CD8-positive, alpha-beta T cell (primary cell): ENCODE measurements at places on chromosomes 4 and X.

DNA sequence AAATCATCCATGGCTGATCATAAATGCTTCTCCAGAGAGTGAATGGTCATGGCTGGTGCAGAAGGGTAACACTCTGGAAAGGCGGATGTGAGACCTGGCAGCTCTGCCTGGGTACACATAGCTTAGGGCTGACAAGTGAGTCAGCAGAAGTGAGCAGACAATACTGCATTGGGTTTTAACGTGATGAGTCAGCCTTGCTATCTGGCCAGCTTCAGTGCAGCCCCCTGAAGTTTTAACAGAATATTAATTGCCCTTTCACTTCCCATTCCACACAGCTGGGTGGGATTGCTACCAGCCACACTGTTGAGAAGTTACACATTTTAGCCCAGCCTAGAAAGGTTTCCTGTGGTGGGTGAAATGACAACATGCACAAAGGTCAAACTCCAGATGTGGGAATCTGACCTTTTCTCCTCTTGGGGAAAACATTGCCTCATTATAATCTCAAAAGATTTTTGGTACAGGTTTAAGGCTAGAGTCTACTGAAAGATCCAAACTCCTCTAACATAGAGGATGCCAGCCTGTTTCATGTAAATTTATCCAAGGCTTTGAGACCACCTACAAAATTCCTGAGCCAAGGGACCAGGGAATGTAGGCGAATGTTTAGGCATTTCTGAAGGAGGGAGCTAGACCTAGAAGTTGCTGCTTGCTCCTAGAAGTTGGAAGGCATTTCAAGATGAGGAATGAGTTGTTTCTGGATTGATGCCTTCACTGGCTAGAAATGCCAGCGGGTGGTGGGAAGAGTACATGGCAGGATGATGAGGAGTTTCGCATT is 230.3 kb upstream of the PGRMC2 start:
- DNase-seq: no peak

DNA sequence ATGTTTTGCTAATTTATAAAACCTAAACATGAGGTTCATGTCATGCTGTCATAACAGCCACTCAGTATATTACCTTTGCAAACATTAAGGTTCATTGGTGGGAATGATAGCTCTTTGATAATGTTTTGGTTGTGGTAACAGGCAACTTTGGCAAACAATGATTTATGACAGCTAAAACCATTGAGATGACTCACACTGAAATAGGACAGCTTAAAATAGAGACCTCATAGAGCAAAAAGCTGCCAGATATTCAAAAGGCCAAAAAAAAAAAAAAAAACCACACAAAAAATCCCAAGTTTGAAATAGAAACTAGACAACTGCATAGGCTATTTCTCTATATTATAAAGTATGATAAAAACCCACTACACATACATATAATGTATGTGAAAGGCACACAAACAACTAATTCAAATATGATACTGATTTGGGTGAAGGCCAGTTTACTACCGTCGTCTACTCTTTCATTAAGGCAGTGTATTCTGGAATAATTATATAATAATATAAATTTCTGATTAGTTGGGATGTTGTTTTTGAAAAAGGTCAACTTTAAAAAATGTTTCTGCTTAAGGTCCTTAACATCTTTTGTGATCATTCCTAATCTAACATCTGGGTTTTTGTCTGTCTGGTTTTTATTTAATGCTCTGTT is 646.0 kb upstream of the PITX2 start:
- DNase-seq: no peak

- DNase-seq: no peak
Measured at GRCh38 chr4:149836546-149836945, 20.9 kb upstream of the IQCM start.

DNA sequence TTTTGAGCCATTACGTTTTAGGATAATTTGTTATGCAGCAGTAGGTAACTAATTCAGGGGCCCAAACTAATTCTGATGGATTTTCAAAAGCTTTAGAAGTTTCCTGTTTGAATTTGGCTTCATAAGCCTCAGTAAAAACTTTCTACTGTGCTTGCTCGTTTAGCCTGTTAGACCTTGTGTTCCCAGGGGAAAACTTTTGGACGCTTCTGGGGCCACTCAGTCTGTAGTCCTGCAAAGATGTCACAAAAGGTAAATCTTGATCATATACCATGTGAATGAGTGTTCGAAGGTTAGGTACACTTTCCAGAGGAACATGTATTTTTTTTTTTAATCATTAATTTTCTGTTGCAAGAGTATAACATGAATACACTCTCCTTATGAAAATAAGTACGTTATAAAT is 70.7 kb downstream of the SUPT20HL2 start:
- DNase-seq: no peak

GRCh38 chrX:3280706-3281105 is 65.7 kb downstream of the MXRA5 start:
- DNase-seq: no peak

GRCh38 chr4:166341992-166342391 is 469.0 kb downstream of the TLL1 start:
- DNase-seq: no peak
